ENCODE measurements at places on chromosomes 1 and 21. TPM values are rescaled to one million over a fixed set of nuclear protein-coding genes. Genes with fewer than 3 reads are reported as not detected.

The XPR1 gene
- 43.8 TPM for total RNA-seq

DNA sequence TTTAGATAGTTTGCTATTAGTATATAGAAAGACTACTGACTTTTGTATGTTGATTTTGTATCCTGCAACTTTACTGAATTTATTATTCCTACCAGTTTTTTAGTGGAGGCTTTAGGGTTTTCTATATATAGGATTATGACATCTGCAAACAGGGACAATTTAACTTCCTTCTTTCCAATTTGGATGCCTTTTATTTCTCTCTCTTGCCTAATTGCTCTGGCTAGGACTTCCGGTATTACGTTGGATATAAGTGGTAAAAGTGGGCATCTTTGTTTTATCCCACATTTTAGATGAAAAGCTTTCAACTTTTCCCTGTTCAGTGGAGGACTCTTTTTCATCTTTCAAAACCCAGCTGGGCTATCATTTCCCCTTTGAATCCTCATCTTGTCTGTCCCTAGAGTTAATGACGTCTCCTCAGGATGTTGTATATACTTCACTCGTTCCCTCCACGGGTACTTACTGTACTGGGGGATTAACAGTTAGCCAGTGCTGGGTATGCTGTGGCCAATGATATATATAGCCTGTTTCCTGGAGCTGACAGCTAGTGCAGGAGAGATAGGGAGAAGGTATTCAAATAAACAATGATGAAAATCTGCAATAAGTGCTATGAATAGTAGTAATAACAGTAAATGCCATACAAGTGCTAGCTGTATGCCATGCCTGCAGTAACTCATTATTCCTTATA lies 9.8 kb downstream of the ACOT11 start:
- no peak for DNase-seq

DNA sequence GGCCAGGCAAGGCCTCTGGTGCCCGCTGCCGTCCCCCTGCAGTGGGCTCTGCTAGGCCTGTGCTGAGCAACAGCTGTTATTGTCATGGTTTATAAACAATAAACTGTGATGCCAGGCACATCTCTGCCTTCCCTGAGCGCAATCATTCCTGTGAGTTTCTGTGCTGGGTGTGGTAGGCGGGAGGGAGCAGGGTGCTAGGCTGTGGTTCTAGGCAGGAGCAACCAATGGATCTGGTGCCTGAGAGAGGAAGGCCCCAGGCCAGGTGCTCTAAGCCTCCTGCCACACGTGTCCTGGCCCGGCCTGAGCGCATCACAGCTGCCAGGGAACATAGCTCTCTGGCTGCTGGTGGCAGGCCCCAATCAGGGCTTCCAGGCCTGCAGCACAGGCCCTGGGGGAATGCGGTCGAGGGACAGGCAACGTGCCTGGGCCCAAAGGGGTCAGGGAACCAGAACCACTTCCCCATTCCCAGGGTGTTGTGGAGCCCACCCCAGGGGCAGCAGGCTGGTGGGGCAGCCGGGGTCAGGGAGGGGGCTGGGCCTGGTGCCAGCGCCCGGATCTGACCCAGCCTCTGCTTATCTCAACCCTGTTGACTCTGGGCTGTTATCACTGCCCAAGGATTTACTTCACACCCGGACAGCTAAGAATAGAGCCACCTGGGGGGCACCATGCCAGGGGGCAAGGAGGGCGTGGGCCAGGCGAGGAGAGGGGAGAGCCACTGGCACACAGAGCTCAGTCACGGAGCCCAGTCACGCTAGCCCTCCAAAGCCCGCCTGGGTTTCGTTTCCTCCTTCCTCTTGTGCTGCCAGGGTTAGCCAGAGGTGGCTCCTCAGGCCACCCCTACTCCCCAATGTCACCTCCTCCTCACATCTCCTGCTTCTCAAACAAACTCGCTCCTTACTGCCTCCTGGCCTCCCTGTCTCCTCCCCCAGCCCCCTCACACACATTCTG lies 11.5 kb downstream of the TRIM46 start:
- DNase-seq: peak; percentile 69

DNA sequence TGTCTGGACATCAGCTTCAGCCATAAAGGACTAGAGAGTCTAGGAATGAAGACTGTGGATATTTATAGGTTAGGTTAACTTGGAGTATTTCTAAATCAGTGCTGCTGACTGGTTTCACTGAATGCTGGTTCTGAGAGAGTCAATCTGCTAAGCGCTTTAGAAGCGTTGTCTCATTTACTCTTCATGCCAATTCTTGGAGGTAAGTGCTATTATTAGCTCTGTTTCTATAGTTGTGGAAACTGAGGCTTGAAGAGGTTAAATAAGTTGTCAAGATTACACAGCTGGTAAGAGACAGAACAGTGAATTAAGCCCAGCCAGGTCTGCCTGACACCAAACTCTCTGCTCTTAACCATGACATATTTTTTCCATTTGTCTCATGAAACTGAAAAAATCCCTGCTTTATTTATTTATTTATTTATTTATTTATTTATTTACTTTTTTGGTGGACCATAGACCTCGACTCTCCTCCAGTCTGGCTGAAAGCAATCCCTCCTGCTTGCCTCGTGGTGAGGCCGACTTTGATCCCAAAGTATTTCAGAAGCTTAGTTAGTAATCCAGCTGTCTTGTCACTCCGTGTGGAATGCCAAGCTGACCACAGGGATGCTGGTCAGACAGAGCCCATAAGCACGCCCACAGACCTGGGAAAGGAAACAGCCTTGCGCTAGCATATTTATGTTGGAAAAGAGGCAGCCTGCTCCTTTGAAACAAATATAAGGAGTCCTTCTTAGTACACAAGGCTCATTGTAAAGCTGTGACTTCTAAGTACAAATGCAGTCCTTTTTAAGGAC lies 16.9 kb downstream of the NTMT2 start:
- DNase-seq: peak; percentile 26

- no peak for DNase-seq
Measured at GRCh38 chr1:18139198-18139981, 31.8 kb downstream of the IGSF21 start.

GRCh38 chr1:214341459-214341858 lies 60.5 kb downstream of the SMYD2 start:
- no peak for DNase-seq

- DNase-seq: no peak
Measured at GRCh38 chr1:107894605-107895004, 70.4 kb downstream of the VAV3 start.

All from left ventricle myocardium superior (tissue), 1 donor.